ENCODE measurements at places on chromosomes 7 and 10.

DNA sequence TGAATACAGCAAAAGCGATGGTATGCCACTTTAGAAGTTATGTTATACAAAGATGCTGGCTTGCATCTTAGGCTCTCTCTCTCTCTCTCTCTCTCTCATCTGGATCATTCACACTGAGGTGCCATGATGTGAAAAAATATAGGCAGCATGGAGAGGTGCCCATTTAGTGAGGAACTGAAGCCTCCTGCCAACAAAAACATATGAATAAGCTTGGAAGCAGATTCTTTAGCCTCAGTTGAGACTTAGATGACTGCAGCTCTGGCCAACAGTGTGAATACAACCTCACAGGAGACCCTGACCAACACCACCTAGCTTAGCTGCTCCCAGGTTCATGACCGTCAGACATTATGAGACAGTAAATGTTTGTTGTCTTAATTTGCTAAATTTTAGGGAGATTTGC, 560.1 kb upstream of the LRRTM3 start:
- DNase-seq, result no peak

- no peak for DNase-seq
Observed at GRCh38 chr10:67297637-67298181, 371.9 kb downstream of the LRRTM3 start.

DNA sequence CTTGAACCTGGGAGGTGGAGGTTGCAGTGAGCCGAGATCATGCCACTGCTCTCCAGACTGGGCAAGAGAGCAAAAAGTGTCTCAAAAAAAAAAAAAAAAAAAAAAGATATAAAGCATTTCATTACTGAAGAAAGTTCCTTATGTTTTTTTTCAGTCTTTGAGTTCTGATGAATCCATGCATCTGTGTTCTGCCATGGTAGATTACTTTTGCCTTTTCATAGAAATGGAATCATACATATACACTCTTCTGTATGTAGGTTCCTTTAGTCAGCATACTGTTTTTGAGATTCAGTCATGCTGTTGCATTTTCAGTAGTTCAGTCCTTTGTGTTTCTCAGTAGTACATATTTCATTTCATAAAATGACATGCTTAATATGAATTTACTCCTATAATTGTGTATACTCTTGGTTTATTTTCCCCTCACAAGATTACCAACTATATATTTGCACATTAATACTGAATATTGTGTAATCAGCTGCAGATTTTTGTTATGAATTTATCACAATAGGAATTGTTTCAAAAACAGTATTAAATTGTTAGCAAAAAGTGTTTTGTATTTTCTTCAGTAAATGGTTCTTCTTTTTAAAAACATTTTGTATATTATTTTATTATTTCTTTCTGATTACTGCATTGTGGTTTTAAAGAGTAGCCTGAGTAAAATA, 2.8 kb upstream of the ZNF777 start:
- DNase-seq, result no peak

DNA sequence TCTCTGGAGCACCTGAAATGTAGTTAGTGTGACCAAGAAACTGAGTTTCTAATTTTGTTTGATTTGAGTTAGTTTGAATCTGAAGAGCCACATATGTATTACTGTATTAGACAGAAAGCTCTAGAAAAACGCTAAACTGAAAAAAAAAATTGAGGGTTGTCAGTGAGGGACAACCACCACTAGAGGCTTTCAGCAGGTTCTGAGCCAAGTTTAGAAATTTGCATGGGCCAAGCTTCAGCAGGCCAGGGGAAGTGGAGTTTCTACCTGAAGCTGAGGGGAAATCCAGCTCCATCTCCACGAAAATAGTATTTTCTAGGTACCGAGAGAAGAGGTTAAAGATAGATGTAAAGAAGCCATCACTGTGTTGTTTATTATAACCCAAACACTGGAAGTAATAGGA, 77.9 kb upstream of the PLXNA4 start:
- DNase-seq, result no peak

DNA sequence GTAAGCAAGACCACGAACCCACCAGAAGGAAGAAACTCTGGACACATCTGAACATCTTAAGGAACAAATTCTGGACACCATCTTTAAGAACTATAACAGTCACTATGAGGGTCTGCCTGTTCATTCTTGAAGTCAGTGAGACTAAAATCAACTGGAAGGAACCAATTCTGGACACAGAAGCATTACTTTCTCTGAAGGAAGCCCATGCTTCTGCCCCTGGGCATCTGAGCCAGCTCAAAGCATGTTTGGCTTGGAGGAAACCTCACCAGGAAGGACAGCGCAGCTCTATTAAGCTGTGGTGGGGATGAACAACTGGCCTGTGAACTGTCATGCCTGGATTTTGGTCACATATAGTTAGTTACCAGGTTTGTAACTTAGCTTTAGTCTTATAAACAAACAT, 132.4 kb upstream of the GDF10 start:
- DNase-seq, result no peak

GRCh38 chr7:105656922-105657521, 75.7 kb upstream of the EFCAB10 start:
- peak; percentile 79 for DNase-seq

DNA sequence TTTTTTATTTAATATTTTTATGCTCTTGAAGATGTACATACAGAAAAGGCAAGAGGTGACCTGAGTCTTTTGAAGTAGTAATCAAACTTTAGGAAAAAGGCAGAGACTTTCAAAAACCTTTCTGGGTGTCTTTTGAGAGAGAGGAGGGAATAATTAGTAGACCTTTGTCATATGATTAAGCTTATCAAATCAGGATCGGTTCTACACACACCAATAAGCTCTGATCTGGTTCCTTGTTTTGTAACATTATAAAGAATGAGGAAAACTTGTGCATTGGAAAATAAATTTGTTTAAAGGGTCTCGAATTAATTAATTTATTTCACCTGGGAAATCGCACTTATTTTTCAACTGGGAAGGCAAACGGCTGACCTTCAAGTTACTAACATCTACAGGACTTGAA, 11.9 kb downstream of the TWIST1 start:
- no peak for DNase-seq

GRCh38 chr10:44786286-44786850, 124.8 kb upstream of the TMEM72 start:
- no peak for DNase-seq

- DNase-seq, result no peak
Observed at GRCh38 chr10:123081896-123082295, 53.9 kb upstream of the HMX3 start.

GRCh38 chr7:31186202-31186601, 134.1 kb downstream of the ADCYAP1R1 start:
- no peak for DNase-seq

- no peak for DNase-seq
Observed at GRCh38 chr10:121503587-121504051, 94.6 kb downstream of the FGFR2 start.

DNA sequence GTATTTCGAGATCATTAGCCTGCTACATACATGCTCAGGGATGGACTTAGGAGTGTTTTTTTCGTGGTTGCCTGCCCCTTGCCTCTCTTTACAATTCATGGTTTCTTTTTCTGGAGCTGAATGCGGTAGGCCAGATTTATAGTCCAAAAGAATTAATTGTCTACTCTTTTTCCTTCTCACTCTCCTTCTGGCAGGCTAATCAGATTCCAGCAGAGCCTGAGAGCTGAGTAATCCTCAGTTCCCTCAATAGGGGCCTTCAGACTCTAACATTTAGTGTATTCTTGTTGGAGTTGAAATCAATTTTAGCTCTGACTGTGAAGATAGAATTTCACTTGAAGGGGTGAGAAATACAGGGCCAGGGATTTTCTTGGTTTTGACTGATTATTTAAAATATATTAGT, 16.4 kb downstream of the SORCS3 start:
- DNase-seq, result no peak

DNA sequence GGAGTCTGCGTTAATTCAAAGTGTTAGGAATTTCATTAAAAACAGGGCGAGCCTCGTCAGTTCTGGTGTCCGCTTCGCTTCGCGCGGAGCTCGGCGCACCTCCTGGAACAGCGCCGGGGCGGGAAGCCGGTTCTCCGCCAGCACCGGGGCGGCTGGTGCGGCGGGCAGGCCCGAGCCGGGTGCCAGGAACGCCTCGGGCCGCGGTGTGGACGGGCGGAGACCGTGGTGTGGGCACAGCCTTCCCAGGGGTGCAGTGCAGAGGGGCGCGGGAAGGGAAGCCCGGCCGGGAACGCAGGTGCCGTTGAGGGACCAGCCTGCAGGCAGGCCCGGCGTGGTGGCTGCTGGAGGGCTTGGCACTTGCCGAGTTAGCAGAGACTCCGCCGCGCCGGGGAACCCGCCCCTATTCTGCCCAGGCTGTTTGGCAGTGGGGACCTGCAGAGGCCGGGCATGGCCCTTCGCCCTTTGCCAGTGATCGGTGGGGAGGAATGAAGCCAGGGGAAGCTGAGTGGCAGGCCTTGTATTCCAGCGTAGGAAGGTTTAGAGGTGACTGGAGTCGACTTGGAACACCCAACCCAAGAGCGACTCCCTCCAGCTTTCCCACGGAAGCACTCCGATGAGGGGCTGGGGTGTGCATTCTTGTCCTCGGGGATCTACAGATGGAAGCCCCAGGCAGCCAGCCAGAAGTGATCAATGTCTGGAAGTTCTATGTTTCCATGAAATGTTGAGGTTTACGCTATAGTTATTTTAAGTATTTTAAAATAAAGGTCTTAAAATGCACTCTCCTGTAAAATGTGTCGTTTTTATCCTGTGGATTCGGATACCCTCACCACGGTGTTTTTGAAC, 945 bp upstream of the RHEB start:
- DNase-seq, result peak; percentile 16

- no peak for DNase-seq
Observed at GRCh38 chr10:93475227-93475626, 6.9 kb downstream of the MYOF start.

GRCh38 chr7:131581241-131582051, 25.0 kb upstream of the PODXL start:
- no peak for DNase-seq

DNA sequence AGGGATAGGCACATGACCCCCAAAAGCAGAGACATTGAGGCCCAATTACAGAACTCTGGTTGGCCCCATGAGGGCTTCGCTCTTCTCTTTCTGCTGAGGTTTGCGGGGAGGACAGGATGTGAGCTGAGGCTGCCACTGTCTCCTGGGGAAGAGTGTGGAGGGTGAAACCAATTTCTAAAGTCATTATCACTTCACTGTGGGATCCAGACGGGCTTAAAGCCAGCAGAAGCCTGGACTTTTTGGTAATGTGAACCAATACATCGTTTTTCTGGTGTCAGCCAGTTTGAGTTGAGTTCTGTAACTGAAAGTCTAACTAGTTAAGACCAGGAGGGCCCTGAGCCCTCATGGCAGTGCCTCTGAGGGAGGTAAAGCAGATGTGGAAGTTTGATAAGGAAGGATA, 163.0 kb downstream of the MYOF start:
- DNase-seq, result no peak

- DNase-seq, result no peak
Observed at GRCh38 chr7:153935095-153935494, 117.1 kb upstream of the DPP6 start.

GRCh38 chr7:105163718-105164117, 149.7 kb downstream of the KMT2E start:
- no peak for DNase-seq

GRCh38 chr7:99120916-99121315, 23.0 kb downstream of the SMURF1 start:
- no peak for DNase-seq

- no peak for DNase-seq
Observed at GRCh38 chr7:157874208-157874816, 537.5 kb downstream of the DNAJB6 start.

- DNase-seq, result no peak
Observed at GRCh38 chr7:124790645-124791044, 25.1 kb upstream of the GPR37 start.

DNA sequence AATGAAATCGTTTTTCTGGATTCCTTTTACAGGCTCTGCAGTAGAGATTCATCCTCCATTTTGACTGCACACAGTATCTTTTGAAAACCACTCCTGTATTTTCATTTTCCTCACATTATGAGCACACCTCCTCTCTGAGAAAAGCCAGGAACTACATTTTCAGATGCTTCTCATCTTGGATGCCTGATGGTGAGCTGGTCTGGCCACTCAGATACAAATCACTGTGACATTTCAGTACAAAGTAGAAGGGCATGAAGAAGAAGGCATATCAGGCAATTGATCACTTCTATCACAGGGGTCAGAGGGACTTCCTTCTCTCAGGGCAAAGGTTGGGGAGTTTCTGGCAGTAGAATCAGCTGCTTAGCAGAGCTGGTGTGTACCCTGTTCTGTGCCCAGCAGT, 192.0 kb upstream of the POM121L12 start:
- no peak for DNase-seq

- DNase-seq, result no peak
Observed at GRCh38 chr10:58575491-58575890, 62.8 kb downstream of the BICC1 start.

DNA sequence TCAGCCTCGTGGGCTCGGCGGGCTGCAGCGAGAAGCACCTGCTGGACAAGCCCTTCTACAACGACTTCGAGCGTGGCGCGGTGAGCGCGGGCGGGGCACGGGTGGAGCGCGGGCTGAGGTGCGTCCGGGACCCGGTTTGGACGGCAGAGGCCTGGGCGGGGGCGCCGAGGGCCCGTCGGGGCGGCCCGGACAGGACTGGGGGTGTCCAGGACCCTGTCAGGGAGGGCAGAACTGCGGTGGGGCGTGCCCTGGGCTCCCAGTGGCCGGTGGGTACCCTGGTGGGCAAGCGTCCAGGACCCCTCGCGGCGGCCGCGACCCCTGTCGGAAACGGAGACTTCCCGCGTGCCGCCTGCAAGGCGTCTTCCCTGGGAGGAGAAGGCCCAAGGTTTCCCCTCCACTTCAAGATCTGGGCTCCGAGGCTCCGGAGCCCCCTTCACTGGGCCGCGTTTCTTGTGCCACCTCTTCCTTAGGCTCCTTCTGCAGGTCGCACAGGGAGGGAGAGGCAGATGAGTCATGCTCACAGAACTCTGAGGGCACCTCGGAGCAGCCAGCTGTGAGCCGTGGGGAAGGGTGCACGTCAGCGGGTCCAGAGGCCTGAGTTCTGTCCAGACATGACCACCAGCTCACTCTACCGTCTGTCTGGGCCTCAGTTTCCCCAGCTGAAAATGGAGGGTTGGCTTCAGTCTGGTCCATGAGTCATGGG, 485 bp downstream of the ALOX5 start:
- DNase-seq, result no peak

GRCh38 chr7:78063758-78064157, 265.2 kb downstream of the PHTF2 start:
- no peak for DNase-seq

- DNase-seq, result no peak
Observed at GRCh38 chr7:107966711-107967110, 36.2 kb downstream of the LAMB1 start.

GRCh38 chr7:11256501-11256900, 282.8 kb downstream of the PHF14 start:
- DNase-seq, result no peak

- DNase-seq, result no peak
Observed at GRCh38 chr7:86963599-86964230, 95.7 kb downstream of the ELAPOR2 start.

GRCh38 chr10:13795653-13796555, 209.1 kb downstream of the PRPF18 start:
- DNase-seq, result peak; percentile 18

All from CD4-positive, alpha-beta T cell treated with Interleukin-1 beta for 1 hour (primary cell).